ENCODE measurements at places on chromosomes 1 and 21. TPM values are rescaled to one million over a fixed set of nuclear protein-coding genes. Genes with fewer than 3 reads are reported as not detected.

DNA sequence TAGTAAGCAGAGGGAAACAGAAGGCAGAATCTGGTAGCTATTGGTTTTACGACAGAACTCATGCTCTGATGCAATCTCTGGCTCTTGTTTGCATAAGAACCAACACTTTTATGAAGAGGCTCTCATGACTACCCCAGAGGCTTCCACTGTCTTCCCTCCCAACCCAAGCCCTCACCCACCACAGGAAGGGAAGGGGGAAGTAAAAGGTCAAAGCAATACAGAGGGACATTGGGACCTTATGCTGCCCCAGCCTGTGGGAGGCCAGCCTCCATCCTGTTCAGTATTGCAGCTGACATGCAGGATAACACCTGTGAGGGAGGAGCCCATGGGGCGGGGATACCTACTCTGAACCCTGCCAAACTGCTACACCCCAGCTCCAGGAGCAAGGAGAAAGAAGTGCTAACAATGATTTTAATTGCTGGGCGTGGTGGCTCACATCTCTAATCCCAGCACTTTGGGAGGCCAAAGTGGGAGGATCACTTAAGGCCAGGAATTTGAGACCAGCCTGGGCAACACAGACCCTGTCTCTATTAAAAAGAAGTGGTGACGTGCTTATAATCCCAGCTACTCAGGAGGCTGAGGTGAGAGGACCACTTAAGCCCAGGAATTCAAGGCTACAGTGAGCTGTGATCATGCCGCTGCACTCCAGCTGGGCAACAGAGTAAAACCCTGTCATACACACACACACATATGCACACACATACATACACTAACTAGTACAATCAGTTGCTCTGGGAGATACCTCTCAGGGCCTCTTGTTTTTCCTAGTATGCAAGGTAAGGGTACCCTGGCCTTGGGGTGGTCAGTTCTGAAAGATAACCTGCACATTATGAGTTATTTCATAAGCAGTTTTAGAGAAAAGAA is 9.5 kb downstream of the MR1 start:
- H3K4me1 ChIP-seq, result peaks cover 7% of the 10 kb centered on the region
- no peaks in the 10 kb centered on the region for H3K27me3 ChIP-seq
- H3K27ac ChIP-seq, result no peak overlapping the region
- peaks cover 23% of the 10 kb centered on the region for H3K36me3 ChIP-seq
- no peak overlapping the region for H3K4me3 ChIP-seq
- no peak for DNase-seq

DNA sequence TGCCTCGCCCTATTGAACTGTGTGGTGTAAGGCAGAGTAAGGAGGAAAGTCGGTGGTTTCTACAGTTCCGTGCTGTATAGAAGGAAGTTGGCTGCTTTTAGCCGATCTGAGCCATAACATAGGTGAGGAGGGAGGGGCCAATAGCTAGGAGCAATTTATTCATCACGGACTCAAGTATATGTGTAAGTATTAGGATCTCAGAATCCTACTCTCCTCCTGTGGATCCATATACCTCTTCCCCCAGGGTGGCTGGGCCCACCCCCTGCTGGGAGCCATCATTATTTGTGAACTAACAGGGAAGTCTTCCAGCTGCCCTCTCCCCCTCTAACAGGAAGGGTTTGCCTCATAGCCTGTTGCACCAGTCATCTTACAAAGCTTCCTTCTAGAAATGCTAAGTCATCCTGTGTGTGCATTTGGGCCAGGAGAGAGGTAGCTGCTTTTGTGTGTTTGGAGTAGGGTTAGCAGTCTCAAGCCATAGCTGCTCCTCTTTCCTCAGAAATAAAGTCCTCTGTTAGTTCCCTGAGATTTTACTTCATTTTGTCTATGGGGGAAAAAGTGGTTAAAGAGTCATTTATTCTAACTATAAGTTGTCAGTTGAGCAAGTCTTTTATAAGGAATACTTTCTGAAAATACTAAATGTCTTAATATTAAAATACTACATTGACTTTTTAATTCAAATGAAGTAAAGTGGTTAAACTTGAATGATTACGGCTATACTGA is 14.9 kb upstream of the CENPS start:
- DNase-seq, result no peak
- peaks cover 100% of the 10 kb centered on the region for H3K36me3 ChIP-seq
- H3K4me3 ChIP-seq, result no peak overlapping the region
- H3K4me1 ChIP-seq, result no peaks in the 10 kb centered on the region
- no peaks in the 10 kb centered on the region for H3K27me3 ChIP-seq

The LRRC53 gene
- not detected for total RNA-seq

DNA sequence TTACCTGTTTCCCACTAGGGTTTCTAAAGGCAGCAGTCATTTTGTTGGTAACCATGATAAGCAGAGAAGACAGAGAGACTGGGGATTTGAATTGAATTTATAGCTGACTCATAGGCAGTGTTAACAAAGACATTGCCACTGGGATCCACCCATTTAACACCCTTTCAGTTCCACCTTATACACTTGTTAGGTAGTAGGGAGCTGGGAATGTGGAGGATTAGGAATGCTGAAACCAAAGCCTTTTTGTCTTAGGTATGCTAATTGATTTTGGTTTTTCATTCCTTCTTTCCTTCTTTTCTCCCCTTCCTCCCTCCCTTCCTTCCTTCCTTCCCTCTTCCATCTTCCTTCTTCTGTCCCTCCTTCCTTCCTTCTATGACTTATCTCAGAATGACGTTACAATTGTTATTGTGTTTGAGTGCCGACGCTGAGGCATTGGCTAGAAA is 7.5 kb upstream of the EVI5 start:
- H3K36me3 ChIP-seq, result no peaks in the 10 kb centered on the region
- H3K27ac ChIP-seq, result peak overlapping the region; percentile 25
- peaks cover 15% of the 10 kb centered on the region for H3K4me1 ChIP-seq
- DNase-seq, result no peak

GRCh38 chr21:42467140-42467983 is 28.7 kb downstream of the RSPH1 start:
- no peak overlapping the region for H3K4me3 ChIP-seq
- no peaks in the 10 kb centered on the region for H3K27me3 ChIP-seq
- H3K27ac ChIP-seq, result no peak overlapping the region
- no peaks in the 10 kb centered on the region for H3K4me1 ChIP-seq

- no peaks in the 10 kb centered on the region for H3K4me1 ChIP-seq
- DNase-seq, result no peak
- no peaks in the 10 kb centered on the region for H3K27me3 ChIP-seq
- H3K36me3 ChIP-seq, result no peaks in the 10 kb centered on the region
- H3K4me3 ChIP-seq, result no peak overlapping the region
Measured at GRCh38 chr1:24600551-24600950, 42.6 kb upstream of the SRRM1 start.

The BTG3 gene
- total RNA-seq, result 5.0 TPM

GRCh38 chr1:165842671-165843129 is 15.3 kb downstream of the UCK2 start:
- H3K4me3 ChIP-seq, result no peak overlapping the region
- H3K4me1 ChIP-seq, result no peaks in the 10 kb centered on the region
- H3K27me3 ChIP-seq, result no peaks in the 10 kb centered on the region
- H3K27ac ChIP-seq, result no peak overlapping the region
- no peak for DNase-seq

- no peaks in the 10 kb centered on the region for H3K36me3 ChIP-seq
Measured at GRCh38 chr1:51549016-51549619, 30.1 kb upstream of the EPS15 start.

DNA sequence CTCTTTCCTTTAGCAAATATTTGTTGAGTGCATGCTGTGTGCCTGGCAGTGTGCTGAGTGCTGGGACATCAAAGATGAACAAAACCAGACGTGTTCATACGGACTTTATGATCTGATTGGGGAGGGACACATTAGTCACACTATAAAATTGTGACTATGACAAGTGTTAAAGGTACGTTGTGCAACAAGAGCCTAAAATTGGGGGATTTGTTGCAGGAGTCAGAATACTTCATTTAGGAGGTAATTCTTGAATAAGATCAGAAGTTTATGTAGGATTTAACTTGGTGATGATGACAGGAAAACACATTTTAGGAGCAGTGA is 29.6 kb downstream of the B3GALT2 start:
- DNase-seq, result no peak
- no peak overlapping the region for H3K27ac ChIP-seq
- H3K36me3 ChIP-seq, result peaks cover 16% of the 10 kb centered on the region
- no peaks in the 10 kb centered on the region for H3K4me1 ChIP-seq
- H3K27me3 ChIP-seq, result no peaks in the 10 kb centered on the region

- H3K27ac ChIP-seq, result no peak overlapping the region
- no peaks in the 10 kb centered on the region for H3K36me3 ChIP-seq
- no peak overlapping the region for H3K4me3 ChIP-seq
- H3K4me1 ChIP-seq, result no peaks in the 10 kb centered on the region
- H3K27me3 ChIP-seq, result no peaks in the 10 kb centered on the region
- no peak for DNase-seq
Measured at GRCh38 chr1:205012391-205013140, 30.4 kb upstream of the CNTN2 start.

The SELENBP1 gene
- 95.7 TPM for total RNA-seq

DNA sequence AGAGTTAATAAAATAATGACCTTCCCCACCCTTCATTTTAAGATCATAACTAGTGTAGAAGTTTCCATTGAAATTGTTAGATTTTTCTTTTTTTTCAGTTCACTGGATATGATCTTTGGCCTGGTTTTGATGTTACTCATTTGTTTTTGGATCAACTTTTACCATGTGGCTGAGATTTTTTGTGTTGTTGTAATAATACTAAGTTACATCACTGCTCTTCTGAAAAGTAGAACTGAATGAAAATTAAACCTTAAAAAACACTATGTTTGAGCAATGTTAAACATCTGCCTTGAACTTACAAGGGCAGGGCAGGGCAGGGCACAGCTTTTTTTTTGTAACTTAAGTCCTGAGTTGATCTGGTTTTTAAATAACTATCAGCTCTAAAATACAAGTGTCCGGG is 204.8 kb upstream of the ADAMTS5 start:
- H3K27me3 ChIP-seq, result no peaks in the 10 kb centered on the region
- no peaks in the 10 kb centered on the region for H3K4me1 ChIP-seq
- no peaks in the 10 kb centered on the region for H3K36me3 ChIP-seq
- H3K27ac ChIP-seq, result no peak overlapping the region
- no peak overlapping the region for H3K4me3 ChIP-seq

GRCh38 chr1:91732291-91733107 is 153.5 kb downstream of the TGFBR3 start:
- H3K36me3 ChIP-seq, result peaks cover 6% of the 10 kb centered on the region
- H3K4me1 ChIP-seq, result peaks cover 62% of the 10 kb centered on the region
- no peak overlapping the region for H3K27ac ChIP-seq
- H3K27me3 ChIP-seq, result no peaks in the 10 kb centered on the region
- DNase-seq, result no peak
- H3K4me3 ChIP-seq, result no peak overlapping the region

DNA sequence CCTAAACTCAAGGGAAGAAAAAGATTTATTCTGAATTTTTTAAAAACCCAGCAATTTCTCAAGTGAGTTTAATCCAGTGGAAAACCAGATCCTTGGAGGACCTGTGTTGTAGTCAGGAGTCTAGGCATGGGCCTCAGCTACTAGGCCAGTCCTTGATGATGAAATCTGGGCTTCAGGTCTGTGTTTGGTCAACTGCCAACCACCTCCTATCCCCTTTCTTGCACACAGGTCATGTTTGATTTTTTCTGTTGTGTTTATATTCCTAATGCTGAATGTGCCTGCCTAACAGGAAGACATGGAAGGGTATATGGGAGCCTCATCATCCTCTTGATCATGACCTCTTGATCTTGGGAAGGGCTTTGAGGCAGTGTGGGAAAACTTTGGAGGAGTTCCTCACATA is 38.2 kb upstream of the SLC19A2 start:
- no peak overlapping the region for H3K27ac ChIP-seq

The KRTAP11-1 gene
- total RNA-seq, result not detected

GRCh38 chr1:174397261-174397660 is 50.5 kb upstream of the GPR52 start:
- no peaks in the 10 kb centered on the region for H3K4me1 ChIP-seq
- no peak for DNase-seq
- no peak overlapping the region for H3K4me3 ChIP-seq
- no peaks in the 10 kb centered on the region for H3K27me3 ChIP-seq

DNA sequence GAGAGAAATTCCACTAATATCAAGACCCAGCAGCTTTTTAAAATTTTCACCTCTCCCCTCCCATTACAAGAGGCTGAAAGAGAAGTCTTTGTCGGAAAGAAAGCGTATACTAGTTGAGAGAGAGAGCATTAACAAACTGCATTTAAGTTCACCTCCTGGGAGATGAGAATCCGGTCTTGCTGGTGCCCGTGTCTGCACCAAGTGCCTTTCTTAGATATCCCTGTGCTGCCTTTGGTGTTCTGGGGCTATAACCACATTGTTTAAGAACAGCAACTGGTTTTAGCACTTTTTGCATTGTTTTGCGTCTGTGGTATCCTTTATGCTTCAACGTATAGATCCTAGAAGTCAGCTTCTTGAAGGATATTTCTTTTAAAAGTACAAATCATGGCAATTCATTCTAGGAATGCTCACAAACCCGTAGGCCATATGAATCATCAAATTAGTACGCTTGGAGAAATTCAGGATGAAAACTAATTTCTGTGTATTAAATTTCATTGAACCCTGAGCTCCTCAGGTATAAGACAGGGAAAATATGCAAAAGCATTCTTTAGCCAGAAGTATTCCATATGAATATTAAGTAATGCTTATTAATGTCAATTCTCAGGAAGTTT is 3.4 kb upstream of the RPE65 start:
- H3K27me3 ChIP-seq, result no peaks in the 10 kb centered on the region
- H3K27ac ChIP-seq, result no peak overlapping the region
- H3K36me3 ChIP-seq, result no peaks in the 10 kb centered on the region
- H3K4me3 ChIP-seq, result no peak overlapping the region

DNA sequence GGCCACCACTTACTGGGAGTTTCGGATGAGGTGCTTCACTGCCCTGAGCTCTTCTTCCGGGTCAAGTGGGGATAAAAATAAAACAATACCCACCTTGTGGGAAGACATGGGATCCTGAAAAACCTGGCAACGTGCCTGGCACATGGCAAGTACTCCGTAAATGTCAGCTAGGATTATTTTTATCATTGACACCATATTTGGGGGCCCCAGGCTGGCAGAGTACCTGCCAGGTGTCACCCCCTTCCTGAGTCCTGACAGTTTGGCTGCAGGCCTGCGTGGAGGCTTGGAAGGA is 9.2 kb upstream of the EPHA2 start:
- no peaks in the 10 kb centered on the region for H3K36me3 ChIP-seq
- H3K4me1 ChIP-seq, result peaks cover 18% of the 10 kb centered on the region
- peak; percentile 39 for DNase-seq
- H3K27ac ChIP-seq, result peak overlapping the region; percentile 27
- H3K27me3 ChIP-seq, result no peaks in the 10 kb centered on the region

DNA sequence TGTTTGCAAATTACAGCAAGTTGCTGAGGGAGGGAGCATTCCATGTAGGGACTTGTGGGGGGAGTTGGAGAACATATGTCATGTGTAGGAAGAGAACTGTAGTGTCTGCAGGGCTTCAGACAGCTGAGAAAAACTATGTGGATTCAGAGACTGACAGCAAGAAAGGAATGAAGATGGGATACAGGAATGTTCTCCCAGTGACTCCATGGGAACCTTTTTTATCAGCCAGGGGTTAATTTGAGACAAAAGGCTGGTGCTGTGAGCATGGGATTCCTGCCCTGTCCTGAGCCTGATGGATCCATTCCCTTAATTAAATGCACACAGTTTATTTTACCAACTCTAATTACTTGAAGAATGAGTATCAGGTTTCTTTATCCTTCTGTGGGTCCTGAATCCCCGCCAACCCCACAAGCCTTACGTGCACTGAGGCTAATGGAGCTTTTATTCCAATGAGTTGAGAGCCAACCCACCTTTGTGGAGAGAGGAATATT is 26.5 kb upstream of the PLXNA2 start:
- no peak overlapping the region for H3K4me3 ChIP-seq
- peaks cover 35% of the 10 kb centered on the region for H3K27me3 ChIP-seq
- H3K27ac ChIP-seq, result no peak overlapping the region
- peaks cover 12% of the 10 kb centered on the region for H3K4me1 ChIP-seq

All from heart right ventricle (tissue), 16 donors.